ENCODE measurements at places on chromosomes 16 and 17.

DNA sequence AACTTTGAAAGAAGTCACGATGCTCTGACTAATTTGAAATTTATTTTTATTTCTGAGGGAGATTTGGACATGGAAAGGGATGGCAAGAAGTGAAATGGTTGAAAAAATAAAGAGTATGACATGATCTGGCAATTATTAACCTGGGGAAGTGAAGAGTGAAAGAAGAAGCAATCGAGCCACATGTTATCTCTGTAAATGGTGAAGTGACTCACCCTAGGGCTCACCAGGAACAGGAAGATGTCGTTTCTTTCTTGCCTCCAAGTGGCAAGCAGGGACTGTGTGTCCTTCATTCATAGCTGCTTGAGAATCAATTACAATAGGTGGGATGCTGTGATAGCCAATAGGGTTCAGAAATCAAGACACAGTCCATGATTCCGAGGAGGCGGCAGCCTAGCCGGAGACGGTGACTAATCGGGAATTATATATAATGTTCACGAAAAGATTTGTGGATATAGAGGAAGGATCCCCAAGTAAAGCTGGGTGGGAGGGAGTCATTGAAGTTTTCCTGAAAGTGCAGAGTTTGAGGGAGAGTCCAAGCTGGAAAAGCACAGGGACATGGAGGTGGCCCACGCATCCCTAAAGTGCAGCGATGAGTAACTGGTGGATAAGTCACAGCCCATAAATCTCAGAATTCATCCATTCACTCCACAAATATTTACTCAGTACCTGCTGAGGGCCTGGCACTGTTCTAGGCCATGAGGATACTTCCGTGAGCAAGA lies 18.2 kb upstream of the KRT20 start:
- DNase-seq, result no peak

DNA sequence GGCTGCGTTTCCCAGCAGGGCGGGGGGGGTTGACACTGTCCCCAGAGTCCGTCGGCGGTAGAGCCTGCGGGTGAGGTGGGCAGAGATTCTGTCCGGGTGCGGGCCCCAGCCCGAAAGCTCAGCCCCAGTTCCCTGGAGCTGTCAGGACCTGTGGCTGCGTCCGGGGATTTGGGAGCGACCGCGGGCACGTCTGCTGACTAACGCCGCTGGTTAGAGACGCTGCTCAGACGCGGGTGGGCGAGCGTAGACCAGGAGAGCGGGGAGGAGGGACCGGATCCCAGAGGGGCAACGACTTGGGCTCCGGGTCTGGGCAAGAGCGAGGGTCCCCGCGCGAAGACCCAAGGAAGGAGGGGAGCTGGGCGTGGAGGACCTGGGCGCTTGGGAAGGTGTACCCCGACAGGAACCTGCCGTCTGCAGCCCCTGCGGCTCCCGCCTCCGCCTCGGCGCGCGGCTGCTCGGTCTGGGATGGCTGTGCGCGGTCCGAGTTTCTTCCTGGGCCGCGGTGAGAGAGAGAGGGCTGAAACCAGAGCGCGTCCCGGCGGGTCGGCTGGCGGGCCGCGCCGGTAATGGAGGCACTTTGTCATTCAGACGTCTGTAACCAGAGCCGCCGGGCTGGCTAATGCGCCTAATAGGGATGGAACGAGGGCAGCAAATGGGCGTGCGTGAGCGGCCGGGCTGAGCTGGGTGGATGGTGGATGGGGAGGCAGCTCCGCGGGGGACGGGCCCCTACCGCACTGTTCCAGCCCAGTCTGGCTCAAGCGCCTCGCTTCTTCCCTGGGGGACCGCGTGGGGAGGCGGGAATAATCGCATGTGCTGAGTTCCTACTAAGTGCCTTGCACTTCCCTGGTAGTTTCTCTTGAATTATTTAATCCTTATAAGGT lies 2.3 kb downstream of the NGFR start:
- no peak for DNase-seq

- no peak for DNase-seq
Observed at GRCh38 chr17:6186998-6187397, 116.8 kb downstream of the WSCD1 start.

GRCh38 chr16:27269300-27270150 lies 953 bp upstream of the NSMCE1 start:
- DNase-seq, result no peak

- no peak for DNase-seq
Observed at GRCh38 chr17:66517336-66518009, 215.1 kb downstream of the PRKCA start.

GRCh38 chr17:40551091-40551878 lies 14.0 kb downstream of the CCR7 start:
- no peak for DNase-seq

DNA sequence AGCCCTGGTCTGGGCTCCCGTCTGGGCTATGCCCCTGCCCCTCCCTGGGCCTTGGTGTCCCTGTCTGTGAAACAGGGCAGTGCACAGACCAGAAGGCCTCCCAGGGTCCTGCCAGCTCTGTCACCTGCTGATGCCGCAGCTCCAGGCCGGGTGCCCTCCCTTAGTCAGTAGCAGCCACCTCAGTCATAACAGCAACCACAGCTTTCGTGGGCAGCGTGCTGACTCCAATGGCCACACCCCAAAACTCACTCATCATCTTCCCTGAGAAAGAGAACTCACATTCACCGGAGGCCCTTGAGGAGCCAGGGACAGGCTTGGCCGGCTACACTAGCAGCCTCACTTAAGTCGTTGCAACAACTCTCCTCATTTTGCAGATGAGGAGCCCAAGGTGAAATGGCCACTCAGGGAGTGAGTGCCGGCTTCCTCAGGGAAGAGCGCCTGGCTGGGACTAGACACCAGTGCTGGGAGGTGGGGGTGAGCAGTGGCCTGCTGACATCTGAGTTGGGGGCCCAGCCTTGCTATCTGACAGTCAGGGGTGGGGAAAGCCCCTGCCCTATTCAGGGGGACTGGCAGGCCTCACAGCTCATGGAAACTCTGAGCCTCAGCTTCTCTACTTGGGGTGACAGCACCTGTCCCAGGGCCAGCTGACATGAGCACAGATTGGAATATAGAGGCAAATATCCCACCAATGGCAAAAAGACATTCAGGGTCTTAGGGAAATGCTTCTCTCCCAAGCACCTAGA lies 22.6 kb downstream of the SLC5A10 start:
- no peak for DNase-seq

DNA sequence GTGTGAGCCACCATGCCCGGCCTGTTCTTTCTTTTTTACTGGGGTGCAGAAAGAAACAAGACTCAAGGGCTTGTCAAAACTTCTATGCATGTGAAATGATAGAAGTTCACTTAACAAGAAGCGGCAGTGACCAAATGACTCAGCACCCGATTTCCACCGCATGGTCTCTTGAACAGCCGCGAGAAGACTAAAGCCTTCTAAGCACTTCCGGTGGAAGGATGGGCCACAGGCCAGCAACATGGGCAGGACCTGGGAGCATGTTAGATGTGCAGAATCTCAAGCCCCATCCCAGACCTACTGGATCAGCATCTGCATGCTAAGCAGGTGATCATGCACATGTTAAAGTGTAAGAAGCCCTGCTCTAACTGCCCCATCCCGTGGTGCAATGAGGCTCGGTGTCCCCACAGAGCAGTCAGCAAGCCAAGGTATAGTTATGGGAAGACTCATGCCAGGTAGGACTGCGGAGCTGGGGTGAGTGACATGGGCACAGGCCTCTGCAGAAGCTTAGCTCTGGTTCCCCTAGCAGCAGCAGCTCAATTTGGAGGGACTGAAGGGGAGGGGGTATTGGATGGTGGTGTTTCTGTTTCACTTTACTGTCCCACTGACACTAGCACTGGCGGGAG lies 88.5 kb upstream of the HNF1B start:
- no peak for DNase-seq

DNA sequence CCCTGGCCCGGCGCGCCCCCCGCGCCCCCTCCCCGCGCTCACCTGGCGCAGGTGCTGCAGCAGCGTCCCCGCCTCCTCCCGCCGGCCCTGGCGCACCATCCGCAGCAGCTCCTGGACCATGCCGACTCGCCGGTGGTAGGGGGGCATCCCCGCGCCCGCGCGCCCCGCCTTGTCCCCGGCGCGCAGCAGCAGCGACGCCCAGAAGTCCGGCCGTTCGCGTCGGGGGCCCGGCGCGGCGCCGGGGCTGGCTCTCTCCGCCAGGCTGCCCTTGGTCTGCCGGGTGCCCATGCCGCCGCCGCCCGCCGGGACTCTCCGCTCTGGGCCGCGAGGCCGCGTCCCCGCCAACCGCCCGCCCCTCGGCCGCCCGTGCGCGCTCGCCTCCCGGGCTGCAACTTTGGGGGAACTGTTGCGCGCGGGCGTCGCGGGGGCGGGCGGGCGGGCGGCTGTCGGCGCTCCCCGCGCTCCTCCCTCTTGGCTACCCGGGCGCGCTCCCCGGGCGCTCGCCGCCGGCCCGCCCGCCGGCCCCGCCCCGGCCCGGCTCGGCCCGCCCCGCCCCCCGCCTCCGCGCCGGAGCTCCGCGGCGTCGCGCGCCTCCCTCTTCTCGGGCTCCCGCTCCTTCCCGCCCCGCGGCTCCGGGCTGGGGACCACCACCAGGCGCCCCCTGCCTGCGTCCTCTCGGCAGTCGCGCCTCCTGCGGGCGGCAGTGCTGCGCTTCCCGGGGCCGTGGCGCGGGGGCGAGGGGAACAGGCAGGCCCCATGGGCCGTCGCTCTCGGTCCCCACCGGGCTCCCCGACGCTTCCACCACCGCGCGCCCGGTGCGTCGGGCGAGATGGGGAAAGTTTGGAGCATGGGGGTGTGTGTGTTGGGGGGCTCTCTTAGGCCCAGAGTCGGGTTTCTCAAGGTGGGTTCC lies at the start of gene LRRC75A:
LRRC75A (minus strand) TSS at position 491 of the 910 bp plus-strand sequence; CDS start at position 288, 203 bp downstream.
- DNase-seq, result peak; percentile 25

DNA sequence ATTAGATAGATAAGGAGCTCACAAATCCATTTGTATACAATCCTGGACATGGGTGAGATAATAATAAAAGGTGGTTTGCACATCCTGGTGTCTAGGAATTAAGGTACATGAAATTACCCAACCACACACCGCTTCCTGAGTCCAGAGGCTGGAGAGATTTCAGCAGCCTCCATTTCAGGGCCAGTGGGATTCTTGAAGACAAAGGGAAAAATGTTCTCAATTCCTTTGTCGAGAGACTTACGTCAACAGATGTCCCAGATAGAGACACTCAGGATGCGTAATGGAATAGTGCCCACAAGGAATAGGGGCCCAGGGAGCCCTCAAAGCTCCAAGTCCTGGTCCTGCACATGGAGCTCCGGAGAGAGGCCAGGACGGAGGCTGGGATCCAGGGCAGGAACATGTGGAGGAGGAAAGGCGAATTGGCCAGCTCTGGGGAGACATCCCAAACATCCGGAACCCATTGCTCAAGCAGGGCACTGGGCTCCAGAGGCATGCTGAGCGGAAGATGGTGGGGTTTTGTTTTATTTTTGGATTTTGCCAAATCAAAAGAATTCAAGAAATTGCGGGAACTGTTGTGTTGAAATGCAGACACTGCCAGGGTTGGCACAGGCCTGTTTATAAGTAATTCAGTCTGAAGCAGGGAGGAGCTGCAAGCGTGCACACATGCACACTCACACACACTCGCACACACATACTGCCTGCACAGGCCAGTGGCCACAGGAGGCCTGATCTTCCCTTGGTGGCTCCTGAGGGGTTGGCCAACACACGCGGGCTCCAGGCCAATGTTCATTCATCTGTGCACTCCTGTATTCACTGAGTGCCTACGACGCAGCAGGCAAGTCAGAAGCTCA lies 97.2 kb downstream of the NOG start:
- no peak for DNase-seq

GRCh38 chr17:4854111-4854681 lies 21.1 kb downstream of the MINK1 start:
- no peak for DNase-seq

DNA sequence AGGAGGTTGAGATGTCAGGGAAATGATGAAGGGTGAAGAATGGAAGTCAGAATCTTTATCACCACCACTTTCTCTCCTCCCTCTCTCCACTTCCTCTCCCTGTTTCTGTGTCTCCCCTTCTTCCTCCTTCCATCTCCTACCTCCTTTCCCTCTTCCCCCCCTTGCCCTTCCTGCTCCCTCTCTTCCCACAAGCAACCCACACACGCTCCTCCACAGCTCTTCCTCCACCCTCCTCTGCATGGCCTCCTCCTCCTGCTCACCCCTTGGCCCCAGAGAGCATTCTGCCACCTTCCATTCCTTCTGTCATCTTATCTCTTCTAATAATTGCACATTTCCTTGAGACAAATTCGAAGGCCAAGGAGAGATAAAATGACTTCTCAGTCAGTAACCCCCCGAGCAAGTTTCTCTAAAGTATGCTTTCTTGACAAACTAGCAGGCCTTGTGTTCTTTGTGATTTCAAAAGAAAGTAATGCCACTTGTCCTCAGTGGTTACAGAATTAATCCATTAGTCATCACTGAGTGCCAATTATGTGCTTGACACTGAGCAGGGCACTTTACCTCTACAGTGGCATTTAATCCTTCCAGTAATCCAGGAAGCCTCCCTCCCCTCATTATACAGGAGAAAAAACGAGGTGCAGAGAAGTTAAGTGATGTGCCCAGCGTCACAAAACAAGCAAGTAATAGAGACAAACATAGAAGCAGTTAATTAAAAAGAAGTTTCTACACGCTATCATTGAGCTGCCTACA lies 72.3 kb upstream of the CCL1 start:
- DNase-seq, result no peak

DNA sequence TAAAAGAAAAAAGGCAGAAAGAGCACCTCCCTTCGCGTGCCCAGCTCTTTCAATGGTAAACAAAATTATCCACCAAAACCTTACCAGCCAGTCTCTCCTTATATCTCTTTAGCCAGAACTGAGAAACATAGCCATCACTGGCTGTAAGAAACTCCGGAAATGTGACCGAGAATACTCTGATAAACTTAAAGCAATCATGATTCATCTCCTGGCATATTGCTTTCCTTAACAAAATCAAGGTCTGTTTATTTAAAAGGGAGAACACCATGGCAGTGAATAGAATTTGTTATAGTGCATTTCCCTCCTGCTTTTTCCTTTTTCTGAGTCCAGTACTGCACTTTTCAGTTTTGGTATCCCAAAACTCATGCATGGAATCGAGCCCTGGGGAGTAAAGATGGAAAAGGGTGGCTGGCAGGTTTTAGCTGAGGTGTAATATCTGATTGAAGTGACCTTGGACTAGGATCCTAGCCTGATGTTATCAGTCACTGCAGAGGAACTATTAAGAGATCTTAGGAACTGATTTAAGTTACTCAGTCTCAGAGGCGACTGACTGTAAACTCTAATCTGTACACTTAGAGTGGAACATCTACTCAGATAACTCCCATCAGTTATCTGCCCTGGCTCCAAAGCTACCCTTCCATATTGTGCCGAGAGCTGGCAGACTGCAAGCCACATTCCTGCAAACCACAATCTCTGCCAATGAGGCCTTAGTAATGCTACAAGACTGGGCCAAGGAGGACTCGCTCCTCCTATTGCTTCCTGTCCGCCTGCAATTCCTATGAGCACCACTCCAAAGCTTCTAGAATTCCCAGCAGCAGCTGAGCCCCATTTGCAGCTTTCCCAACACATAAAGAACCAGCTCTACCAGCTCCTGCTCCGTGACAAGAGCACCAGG lies 7.4 kb upstream of the COX10 start:
- DNase-seq, result no peak

DNA sequence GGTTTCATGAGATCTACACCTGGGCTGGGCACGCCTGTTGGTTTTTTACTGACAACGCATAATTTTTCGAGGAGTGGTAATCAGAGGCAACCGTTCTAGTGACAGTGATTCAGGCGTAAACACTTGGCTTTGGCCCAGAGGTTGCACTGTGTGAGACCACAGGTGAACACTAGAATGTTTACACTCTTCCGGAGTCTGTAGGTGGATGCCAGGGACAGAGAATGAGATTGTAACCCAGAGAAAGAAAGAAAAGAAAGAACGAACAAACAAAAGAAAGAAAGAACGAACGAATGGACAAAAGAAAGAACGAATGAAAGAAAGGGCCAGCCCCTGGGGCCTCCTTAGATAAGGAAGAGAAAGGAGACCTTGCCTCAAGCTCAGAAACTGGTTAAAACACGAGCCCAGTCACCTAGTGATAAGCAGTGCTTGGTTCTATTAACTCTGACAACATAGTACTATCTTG lies 113.2 kb downstream of the PRKCB start:
- DNase-seq, result no peak
